Stimulated activated CD4-positive, alpha-beta T cell treated with anti-CD3 and anti-CD28 coated beads, Interleukin-4, amount 100 ng/mL, for 4 hours (primary cell): ENCODE measurements at places on chromosomes 7 and 10.

DNA sequence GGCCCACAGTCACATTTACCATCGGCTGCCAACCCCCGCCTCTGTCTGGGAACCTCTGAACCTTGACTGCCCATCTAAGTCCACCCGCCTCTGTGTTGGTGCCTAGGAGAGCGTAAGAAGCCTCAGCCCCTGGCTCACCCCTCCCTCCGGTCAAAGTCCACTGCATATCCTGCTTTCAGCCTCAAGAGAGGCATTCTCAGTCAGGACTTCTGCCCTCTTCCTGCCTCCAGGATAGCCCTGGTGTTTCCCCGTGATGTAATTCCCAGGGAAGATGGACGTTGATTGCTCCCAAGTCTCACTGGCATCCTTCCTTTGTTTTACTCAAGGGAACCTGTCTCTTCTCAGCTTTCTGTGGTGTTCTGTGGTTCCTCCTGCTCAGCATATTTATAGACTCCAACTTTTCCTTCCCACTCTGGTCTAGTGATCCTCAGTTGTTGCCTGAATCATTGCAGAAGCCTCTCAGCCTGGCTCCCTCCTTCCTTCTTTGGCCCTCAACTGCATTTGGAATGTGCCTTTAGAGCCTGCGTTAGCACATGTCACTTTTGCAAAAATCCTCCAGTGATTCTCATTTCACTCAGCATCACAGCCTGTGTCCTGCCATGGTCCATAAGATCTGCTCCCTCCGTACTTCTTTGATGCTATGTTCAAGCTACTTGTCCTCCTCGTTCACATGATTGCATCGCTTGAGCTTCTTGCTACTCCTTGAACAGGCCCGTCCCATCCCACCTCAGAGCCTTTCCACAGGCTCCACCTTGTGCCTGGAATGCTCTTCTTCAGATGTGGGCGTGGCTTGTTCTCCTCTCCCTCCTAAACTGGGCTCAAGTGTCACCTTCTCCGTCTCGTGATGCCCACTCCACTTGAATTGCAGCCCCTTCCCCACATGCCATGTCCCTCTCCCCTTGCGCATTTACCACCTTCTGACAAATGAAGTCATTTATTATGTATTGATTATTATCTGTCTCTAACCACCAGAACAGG, 124.2 kb downstream of the PLPP4 start:
- DNase-seq = no peak

DNA sequence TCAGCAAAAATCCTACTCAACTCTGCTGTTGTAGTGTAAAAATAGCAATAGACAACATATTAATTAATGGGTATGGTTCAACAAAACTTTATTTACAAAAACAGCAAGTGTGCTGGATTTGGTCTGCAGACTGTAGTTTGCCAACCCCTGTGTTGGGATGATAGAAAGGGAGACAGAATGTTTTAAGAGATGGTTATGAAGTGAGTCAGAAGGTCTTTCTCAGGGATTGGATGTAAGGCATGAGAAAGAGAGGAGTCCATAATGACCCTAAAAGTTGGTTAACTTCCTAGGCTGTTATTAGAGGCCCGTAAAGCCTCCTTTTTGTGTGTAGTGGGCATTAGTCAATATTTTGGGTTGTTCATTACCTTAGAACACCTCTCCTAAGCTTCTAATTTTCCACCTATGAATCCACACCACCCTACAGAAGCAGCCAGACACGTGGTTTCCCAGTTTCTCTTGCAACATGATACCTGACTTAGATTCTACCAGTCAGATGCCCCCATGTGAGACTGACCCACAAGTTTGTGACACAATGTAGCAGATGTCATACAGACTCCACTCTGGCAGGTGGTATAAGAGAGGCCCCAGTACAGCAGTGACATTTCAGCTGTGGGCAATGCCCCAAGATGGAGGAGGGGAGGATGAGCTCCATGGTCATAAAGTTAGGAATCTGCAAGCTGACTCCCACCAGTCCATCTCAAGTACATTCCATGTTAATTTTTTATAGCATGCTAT, 1015.6 kb downstream of the KCNMA1 start:
- DNase-seq = no peak

DNA sequence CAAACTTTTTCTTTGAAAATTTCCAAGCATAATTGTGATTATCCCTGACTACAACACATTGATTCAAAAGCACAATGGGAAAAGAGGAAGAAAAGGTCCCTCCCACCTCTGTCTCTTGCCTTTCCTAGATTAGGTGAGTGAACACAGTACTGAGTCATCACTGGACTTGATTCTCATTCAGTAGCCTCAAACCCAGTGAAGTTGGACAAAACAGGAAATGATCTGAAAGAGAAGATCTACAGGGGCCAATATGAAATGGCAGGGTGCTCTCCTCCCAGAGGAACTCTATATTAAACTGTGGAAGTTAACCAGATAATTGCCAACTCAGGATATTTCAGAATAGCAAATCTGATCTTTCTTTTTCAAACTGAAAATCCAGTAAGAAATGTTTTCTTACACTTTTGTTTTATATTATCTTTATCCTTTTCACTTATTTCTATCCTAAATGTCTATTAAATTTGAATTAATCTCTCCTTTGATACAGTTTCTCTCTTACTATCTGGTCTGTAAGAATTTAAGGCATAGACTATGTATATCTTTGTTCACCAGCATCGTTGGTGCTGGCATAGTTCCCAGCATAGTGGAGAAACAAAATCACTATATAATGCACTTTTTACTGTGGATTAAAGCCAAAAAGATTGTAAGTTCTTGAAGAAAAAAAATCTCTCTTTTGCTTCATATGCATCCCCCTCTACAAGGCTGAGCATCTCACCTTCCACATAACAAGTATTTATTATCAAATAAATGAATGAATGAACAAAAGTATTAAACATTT, 41.4 kb upstream of the IKZF1 start:
- DNase-seq = no peak

GRCh38 chr10:95429639-95430038, 131.5 kb downstream of the SORBS1 start:
- DNase-seq = no peak

DNA sequence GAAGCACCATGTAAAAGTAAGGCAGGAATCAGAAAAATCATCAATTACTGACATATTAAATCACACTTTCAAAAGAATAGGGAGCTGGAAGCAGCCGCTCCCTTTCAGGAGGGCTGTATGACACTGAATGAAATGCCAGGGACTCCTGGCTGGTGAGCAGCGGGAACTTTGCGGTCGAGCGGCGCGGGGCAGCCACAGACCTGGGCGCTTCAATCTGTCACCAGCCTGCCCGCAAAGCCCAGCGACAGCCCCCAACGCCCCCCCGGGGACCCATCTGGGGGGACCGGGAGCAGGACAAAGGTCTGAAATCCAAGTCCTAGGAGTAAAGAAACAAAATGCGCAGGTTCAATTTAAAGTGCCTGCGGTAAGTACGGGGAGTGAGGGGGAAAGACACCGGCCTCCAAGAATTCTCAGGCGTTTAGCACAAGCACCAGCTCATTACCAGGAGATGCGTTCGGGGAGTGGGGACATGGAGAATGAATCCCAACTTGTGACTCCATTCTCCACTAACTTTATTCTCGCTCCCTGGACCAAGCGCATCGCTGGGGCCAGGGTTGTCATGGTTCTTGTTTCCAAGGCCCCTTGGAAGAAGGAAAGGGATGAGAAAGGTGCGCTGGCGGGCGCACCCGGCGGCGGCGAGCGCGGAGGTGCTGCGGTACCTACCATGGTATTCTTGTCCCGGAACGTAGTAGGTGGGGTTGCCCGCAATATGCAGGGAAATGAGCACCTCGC, 824 bp downstream of the RELN start:
- DNase-seq = no peak

DNA sequence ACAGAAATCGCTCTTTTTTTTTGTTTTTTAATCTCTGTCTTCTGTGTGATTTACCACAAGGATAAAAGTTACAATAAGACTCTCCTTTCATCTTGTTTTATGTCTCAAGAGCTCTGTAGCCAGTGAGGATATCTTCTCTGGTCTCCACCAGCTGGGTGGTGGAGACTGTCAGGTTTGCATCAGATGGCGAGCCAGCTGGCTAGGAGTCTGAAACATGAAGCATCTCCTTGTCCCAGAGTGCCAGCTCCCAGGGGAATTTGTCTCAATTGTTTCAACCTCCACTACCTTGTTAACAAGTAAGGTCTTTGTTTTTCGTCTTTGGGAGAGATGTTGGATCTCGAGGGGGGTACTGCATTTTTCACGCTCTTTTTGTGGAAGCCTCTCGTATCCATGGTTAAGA, 47.3 kb downstream of the FRMPD2 start:
- DNase-seq = no peak

GRCh38 chr7:155259866-155260497, 37.7 kb upstream of the INSIG1 start:
- no peak for DNase-seq

- DNase-seq = no peak
Observed at GRCh38 chr10:34889004-34889869, 74.1 kb upstream of the PARD3 start.

- no peak for DNase-seq
Observed at GRCh38 chr10:132143162-132143561, 43.6 kb upstream of the DPYSL4 start.

- DNase-seq = no peak
Observed at GRCh38 chr10:24469993-24470392, 253.7 kb downstream of the ARHGAP21 start.

DNA sequence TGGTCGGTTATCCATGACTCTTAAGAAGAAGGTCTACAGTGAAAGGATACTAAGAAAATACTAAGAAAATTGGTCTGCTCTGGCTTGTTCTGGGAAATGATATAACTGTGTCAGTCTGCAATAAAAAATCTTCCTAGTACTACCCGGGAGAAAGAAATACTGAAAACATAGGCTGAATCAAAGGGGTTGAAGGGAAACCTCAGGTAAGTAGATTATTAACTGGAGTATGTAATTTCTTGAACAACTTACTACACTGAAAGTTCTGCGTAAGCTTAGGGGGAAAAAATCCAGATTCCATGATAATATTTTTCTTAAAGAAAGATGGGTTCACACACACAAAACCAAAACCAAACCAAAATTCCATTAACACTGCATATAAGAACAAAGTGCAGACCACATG, 143.3 kb downstream of the KMT2E start:
- DNase-seq = no peak

DNA sequence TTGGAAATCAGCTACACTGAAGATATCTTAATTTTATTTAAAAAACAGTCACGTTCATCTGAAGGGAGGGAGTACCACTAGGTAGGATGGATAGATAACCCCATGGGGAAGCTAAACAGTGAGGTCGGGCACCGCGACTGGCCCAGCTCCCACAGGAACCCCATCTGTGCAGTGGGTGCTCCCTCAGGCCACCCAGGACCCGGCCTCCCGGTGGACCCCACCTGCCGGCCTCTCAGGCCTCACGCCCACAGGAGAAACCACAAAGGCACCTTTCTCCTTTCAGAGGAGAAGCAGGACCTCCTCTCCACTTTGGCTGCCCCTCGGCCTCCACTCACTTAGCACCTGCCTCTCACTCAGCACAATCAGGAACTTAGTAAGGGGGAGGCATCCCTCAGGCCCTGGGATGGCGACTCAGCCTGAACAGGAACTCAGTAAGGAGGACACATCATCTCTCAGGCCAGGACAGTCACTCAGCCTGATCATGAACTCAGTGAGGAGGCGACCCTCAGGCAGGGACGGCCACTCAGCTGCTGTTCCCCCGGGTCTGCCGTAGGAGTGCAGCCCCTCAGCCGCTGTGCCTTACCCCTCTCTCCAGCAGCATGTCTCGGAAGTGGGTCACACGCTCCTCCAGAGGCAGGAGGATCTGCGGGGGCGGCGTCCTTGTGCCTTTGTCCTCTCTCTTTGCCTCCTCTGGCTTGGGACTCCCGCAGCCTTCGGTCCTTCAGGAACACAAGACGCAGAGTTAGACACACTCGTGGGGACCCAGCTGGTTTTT, 195.1 kb downstream of the TCERG1L start:
- no peak for DNase-seq

DNA sequence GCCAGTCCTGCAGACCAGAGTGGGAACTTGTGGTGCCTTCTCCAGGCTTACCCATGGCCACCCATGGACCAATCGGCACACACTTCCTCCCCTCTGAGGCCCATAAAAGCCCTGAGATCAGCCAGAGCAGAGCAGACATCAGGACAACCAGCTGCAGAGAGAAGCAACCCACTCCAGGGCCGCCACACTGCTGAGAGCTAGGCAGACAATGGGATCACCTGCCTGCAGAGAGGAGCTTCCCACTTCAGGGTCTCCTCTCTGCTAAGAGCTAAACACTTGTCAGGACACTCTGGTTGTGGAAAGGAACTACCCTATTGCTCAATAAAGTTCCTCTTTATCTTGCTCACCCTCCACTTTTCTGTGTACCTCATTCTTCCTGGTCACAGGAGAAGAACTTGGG, 34.0 kb downstream of the C7orf25 start:
- no peak for DNase-seq

DNA sequence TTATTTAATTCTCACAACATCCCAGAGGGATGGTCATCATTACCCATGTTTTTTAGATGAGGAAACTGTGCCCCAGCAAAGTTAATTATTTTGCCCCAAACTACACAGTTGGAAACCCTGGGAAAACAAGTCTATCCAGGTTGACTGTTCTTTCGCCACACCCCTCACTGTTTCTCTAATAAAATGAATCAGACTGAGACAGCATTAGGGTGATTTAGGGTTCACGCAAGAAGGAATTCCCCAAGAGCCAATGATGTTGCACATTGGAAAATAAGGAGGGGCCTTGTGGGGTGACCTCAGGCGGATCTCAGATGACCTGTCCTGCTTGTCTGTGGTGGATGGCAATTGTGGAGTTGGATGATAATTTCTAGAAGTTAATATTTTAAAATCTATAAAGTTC, 135.7 kb upstream of the TBX20 start:
- no peak for DNase-seq

DNA sequence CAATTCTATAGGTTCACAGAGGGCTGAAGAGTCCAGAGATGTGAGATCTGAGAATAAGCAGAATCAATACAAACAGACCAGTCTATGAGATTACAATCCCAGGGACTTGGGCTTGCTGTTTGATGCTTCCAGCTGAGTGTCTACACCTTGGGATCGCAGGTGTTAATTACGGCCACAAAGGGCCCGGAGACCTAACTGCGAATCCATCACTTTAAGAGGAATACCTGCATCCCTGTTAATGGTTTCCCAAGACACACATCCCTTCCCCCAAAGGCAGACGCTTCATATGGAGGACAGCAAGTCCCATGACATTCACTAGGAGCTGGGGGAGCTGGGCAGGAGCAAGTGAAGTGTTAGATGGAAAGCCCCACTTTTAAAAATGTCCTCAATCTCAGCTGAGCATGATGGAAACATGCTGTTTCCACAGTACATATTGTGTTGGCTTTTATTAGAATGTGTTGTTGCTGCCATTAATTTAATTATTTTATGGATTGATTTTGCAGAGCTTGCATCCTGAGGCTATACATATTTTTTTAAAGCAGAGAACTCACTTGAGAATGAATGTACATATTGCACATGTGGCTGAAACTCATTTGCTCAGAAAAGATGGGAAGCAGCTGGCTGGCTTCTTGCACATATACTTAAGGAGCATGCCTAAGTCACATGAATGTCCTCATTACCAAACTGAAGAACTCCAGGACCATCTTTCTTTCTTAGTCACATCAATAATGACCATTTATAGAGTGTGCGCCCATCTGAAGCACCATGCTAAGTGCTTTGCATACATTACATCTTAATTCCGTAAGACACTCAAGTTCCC, 151.3 kb downstream of the NEBL start:
- DNase-seq = no peak

GRCh38 chr10:131974034-131974817, 7.5 kb downstream of the BNIP3 start:
- no peak for DNase-seq
